ENCODE measurements at places on chromosomes 12 and 14.

DNA sequence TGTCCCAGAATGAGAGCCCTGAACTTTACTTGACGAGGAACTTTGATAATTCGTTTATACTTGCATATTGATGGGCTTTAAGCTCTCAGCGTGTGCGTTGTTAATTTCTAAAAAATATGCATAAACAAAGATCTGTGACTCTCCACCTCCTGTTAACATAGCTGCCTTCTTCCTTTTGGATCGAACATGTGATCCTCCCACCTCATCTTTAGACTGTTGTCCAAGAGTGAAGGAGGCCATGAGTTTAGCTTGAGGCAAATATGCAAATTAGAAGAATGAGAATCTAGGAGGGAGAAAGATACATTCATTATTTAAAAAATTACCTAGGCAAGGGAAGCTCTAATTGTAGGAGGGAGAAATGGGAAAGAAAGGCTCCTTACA is 617 bp downstream of the TTC8 start:
- no peak for DNase-seq

DNA sequence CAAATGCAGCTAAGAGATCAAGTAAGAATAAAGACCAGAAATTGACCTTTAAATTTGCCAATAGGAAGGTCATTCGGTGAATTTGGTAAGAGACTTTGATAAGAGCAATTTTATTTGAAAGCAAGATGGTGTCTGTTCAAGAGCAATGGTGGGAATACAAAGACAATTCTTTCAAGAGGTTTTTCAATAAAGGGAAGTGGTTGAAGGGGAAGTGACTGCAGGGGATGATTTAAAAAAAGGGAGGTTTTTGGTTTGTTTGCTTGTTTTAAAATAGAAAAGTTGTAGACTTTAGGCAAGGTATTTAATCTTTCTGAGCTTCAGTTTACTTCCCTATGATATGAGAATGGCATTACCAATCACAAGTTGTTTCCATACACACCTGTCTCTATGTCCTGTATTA is 4.3 kb upstream of the APPL2 start:
- DNase-seq: no peak

GRCh38 chr12:9752145-9752933 is 8.4 kb downstream of the CD69 start:
- DNase-seq: no peak

DNA sequence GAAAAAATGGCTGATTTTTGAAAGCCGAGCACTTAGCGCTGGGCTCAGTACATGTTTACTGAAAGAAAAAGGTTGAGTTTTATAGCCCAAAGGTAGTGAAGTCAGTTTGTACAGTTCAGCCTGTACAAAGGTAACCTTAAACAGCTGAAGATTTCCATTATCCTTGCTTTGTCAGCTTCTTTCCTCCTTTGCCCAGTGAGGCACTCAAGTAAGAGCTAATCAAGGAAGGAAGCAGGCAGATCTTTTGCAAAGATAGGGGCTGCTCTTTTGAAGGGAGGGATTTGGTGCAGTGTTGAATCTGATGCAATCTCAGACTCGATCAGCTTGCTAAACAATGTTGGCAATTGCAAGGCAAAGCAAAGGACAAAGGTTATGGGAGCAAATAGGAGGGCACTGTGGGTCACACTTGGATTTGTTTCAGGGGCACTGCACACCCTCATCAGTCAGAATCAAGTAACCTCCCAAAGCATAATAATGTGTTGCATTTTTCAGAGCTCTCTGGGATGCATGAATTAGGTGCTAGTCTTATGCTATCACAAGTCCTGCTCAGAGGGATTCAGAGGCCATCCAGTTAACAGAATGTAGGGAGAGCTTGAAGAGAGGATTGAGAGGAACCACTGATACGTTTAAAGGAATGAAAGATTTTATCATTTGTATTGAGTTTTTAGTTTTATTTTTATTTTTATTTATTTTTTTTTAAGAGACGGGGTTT is 44.4 kb downstream of the ANO6 start:
- DNase-seq: no peak

DNA sequence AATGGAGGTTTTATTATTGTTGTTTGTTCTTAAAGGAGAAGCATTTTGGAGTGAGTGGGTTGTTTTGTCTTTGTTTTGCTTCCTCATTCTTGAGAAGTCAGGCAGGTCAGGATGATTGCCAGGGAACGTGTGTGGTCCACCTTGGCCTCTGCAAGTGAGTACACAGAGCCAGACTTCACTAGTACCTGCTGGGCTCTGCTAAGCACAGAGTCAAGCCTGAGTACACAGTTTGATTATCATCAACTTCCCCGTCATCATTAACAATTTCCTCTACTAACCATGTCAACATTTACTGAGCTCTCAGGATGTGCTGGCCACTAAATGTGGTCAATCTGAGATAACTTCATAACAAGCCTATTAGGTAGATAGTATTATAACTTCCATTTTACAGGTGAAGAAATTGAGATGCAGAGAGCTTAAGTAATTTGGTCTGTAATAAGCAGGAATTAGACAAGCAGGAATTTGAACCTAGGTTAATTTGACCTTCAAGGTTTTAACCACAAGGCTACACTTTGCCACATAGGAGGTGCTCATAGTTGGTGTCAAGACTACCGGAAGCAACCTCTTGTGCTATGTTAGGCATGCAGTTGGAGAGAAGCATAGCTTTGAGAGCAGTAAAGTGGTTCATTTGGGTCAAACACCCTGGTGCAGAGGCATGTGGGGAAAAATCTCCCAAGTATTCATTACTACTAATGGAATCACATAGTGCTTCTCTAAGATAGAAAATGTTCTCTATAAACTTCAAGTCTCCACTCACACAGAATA is 178.3 kb downstream of the NUAK1 start:
- peak; percentile 63 for DNase-seq

GRCh38 chr14:59055006-59055405 is 133.5 kb upstream of the DAAM1 start:
- no peak for DNase-seq

GRCh38 chr12:105384916-105385535 is 54.5 kb downstream of the C12orf75 start:
- DNase-seq: no peak

DNA sequence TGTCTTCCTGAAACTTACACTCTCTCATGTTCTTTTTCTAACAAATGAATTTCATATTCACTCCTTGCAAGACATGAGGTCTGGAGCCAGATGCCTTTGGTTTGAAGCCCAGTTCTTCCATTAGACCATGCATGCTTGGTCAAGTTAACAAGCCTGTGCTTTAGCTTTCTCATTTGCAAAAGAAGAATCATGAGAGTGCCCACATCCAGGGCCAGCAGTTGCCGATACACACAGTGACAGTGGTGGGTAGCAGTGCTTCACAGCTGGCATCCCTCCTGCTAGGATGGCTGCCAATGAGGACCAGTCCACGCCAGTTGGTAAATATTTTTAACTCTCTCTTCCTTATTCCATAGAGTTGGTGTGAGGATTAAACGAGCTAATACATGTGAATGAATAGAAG is 163.1 kb downstream of the PHLDA1 start:
- no peak for DNase-seq

Measured in DMS79 (cell line).